Activated naive CD4-positive, alpha-beta T cell (primary cell): ENCODE measurements at places on chromosomes 12 and 14.

DNA sequence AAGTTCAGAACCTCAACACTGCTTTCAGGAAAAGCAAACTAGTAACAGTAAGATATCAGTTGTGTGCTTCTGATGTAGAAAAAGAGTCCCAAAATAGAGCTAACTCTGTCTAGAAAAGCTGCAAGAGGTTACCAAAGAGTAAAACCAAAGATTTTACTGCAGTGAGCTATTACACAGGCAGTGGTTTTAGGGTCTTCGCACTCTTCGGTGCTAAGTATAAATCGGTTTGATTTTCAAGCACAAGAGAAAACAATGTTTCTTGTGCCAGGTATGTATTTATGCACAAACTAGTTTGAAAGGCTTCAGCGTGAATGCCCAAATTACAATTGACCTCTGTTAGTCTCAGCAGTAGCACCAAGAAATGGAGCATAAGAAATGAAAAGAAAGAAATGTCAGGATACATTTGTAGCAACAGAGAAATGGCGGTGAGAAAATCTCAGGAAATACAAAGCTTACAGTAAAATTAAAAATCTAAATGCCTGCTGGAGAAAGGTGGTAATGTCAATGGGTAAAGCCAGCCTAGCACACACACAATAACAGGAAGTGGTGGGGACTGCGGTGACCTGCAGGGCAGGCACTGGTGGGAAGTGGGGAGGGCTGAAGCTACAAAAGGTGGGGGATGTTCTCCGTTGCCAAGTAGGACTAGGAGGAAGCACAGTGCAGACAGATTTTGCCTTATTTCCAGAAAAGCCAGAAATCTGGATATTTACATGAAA lies 18.0 kb upstream of the DYRK2 start:
- DNase-seq: no peak

GRCh38 chr12:113409462-113410124 lies 5.9 kb upstream of the SDS start:
- DNase-seq: no peak

- no peak for DNase-seq
Measured at GRCh38 chr12:84912198-84913128, at the start of gene SLC6A15. TSS of gene SLC6A15 (minus strand) at chr12:84912799. CDS start at chr12:84892120, 20,679 bp downstream.

DNA sequence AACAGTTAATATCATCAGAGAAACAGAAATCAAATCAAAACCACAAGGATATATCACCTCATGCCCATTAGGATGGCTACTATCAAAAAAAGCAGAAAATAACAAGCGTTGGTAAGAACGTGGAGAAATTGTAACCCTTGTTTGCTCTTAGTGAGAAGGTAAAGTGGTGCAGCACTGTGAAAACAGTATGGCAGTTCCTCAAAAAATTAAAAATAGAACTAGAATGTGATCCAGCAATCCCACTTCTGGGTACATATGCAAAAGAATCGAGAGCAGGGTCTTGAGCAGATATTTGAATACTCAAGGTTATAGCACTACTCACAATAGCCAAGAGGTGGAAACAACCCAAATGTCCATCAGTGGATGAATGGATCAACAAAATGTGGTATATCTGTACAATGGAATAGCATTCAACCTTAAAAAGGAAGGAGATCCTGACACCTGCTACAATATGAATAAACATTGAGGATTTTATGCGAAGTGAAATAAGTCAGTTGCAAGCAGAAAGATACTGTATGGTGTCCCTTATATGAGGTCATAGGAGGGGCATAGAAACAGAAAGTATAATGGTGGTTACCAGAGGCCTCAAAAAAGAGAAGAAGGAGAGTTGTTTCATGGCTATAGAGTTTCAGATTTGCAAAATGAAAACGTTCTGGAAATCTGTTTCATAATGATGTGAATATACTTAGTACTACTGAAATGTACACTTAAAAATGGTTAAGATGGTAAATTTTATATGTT lies 131.0 kb upstream of the EEA1 start:
- no peak for DNase-seq

- DNase-seq: no peak
Measured at GRCh38 chr12:27513155-27513824, 10.7 kb upstream of the PPFIBP1 start.

DNA sequence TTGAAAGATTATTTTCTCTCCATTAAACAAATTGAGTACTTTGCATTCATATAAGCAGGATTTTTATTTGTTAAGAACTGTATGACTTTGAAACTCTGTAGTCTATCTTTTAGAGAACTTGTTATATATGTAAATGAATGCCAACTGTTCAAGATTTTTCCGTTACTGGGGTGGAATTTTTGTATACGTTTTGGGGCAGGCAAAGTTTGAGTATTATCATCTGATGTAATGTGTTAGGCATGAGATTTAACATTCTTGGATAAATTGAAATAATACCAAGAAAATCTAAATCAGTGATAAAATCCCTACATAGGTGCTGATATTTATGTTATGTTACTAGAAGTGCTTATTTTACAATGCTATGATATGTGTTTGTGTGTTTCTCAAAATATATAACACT lies 8.4 kb downstream of the CNOT2 start:
- DNase-seq: no peak

- no peak for DNase-seq
Measured at GRCh38 chr12:124194264-124194892, 100.5 kb upstream of the RFLNA start.

DNA sequence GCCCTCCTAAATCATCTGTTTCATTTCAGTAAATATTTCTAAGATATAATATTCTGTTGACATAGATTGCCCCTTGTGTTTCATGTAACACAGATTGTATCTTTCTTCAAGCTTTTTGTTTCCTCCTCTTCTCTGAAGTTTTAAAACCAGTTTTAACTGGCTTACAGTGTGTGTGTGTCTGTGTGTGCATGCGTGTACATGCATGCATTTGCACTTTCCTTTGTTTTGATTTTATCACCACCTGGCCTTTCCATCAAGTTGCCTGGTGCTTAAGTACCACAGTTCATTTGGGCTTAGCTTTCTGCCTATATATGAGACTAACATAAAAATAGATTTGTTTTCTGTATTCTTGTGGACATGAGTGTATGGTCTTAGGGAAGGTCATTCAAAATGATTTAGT lies 31.9 kb downstream of the ETNK1 start:
- no peak for DNase-seq

DNA sequence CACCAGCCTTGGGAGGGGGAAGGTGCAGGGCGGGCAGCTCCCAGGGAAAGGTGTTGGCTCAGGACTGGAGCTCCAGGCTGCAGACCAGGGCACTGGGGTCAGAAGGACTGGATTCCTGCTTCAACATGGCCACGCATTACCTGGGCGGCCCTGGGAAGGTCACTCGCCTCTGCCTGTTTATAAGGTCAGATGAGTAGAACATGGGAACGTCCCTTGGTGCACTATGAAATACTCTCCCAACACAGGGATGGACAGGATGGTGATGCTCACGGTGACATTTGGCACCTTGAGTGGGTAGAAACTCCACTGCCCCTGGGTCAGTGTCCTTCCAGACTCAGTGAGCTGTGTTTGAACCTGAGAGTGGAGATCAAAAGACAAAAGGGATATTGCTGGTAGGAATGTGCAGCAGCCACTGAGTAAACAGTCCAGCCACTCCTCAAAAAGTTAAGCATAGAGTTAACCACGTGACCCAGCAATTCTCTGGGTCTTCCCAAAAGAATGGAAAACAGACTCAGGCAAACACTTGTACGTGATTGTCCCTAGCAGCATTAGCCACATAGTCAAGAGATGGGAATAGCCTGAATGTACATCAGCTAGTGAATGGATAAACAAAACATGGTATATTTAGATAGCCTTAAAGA lies 9.1 kb upstream of the BDKRB2 start:
- no peak for DNase-seq

DNA sequence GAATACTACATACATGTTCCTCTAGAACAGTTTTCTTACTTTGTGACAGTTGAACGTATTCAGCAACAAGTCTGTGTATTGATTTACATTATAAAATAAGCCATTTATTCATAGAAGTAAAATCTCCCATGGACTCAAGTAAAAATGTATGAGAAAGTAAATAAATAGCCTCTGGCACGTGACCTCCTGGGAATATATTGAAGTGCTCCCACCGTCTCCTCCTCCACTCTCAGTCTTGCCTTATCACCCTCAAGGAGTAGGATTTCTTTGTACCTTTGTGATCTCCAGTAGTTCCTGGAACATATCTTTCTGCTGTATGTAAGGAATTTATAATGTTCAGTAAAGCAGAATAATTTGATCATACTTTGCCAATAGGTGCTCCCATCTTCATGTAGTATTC lies 90.9 kb downstream of the DIP2B start:
- no peak for DNase-seq

- DNase-seq: no peak
Measured at GRCh38 chr12:52370926-52371608, 3.8 kb upstream of the KRT85 start.

DNA sequence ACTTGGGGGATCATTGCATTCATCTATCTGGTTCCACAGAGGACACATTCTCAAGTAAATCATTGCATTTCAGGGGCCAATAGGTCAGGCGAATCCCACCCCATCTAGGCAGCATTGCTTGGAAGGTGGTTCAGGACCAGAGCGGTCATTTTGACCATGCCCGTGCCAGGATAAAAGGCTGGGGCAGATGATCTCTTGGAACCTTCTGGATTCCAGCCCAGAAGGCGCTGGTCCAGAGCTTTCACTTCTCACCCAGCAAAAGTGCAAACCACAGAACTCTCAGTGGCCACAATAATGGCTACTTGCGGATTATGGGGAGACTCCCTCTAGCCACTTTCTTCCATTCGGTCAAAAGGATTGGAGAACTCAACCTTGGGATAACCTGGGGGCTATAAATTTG lies 595 bp upstream of the KRT85 start:
- no peak for DNase-seq

- no peak for DNase-seq
Measured at GRCh38 chr12:108559007-108559655, 1.8 kb downstream of the SART3 start.

GRCh38 chr12:95440401-95440800 lies 33.6 kb upstream of the METAP2 start:
- no peak for DNase-seq

GRCh38 chr12:84638811-84639368 lies 273.7 kb downstream of the SLC6A15 start:
- no peak for DNase-seq

GRCh38 chr12:28780096-28780495 lies 369.0 kb upstream of the FAR2 start:
- DNase-seq: no peak

DNA sequence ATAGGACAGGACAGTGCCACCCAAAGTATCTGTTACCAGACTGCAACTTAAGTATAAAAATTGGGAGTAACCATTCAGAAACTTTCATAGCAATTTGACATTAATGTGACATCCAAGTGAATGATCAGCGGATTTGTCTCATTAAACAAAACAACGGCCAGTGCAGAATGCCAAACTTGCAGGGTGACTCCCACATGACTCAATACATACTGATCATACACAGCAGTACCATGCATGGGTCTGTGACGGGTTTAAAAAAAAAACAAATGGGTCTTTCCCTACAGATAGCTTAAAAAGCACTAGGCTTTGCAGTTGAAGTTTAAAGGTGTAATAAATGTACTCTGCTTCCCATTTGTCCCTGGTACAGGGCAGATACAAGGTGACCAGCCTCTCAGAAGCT lies 116.6 kb downstream of the SLC35F4 start:
- DNase-seq: no peak
